NCI-H460 (cell line): ENCODE measurements at places on chromosomes 7 and 10. TPM values are rescaled to one million over a fixed set of nuclear protein-coding genes. Genes with fewer than 3 reads are reported as not detected.

DNA sequence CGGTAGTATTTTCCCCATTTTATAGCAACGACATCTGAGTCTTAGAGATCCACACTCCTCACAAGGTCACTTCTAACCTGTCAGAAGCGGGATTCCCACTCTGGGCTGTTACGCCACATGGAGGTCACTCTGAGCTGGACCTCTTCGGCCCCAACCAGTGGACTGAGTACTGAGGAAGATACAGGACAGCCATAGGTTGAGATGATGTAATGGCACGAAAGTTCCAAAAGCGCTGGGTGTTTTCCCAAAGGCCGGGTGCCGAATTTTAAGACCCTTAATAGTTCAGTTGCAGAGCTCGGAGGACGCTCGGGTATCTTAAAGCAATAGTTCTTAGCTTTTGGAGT is 699 bp downstream of the GHITM start:
- peak; percentile 60 for DNase-seq

DNA sequence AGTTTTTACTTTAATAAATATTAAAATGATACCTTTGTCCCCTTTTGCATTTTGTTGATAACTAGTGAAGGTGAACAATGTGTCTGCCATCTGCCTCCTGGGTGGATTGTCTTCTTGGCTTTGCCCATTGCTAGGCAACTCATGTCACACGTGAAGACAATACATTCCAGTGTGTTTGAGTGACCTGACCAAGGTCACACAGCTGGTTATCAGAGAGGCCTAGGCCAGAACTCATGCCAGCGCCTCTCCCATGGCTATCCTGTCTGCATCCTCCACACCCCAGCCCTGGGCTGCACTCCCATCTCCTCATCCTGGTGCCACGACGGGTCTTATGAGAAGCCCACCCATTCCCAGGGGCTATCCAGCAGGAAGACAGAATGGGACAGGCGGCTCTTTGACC is 108.7 kb downstream of the PLCE1 start:
- no peak for DNase-seq

DNA sequence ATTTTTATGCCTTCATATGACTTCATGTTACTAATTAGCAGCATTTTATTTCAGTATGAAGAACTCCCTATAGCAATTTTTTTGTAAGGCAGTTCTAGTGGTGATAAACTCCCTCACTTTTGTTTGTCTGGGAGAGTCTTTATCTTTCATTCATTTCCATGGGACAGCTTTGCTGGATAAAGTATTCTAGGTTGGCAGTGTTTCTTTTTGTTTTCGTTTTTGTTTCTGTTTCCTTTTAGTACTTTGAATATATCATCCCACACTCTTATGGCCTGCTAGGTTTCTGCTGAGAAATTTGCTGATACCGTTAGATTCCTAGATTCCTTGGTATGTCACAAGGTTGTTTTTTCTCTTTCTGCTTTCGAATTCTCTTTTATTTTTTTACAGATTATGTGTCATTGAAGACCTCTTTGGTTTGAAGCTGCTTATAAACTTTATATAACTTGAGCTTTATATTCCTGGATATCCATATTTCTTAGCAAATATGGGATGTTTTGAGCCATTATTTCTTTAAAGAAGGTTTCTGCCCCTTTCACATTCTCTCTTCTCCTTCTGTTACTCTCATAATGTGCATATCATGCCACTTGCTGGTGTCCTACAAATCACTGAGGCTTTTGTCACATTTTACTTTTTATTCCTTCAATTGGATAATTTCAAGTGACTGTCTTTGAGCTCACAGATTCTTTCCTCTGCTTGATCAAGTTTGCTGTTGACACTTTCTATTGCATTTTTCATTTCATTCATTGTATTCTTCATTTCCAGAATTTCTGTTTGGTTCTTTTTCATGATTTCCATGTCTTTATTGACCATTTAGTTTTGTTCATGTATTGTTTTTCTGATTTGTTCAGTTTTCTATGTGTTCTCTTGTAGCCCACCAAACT is 28.9 kb upstream of the AHR start:
- no peak for DNase-seq

DNA sequence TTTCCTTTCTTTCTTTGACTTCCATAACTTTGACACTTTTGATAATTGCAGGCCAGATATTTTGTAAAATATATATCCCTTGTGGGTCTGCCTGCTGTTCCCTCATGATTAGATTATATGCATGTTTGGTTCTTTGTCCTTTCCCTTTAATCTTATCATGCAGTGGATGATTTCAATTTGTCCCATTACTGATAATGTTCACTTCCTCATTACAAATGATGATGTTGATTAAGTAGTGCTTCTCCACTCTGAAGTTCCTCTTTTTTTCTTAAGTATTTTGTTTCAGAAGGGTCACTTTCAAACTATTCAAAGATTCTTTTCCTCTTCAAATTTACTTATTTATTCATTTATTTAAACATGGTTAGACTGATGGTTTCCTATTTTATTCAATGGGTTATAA is 898.1 kb downstream of the XPNPEP1 start:
- no peak for DNase-seq

- no peak for DNase-seq
These were observed 41.6 kb upstream of the MINDY3 start for GRCh38 chr10:15901889-15902288.

DNA sequence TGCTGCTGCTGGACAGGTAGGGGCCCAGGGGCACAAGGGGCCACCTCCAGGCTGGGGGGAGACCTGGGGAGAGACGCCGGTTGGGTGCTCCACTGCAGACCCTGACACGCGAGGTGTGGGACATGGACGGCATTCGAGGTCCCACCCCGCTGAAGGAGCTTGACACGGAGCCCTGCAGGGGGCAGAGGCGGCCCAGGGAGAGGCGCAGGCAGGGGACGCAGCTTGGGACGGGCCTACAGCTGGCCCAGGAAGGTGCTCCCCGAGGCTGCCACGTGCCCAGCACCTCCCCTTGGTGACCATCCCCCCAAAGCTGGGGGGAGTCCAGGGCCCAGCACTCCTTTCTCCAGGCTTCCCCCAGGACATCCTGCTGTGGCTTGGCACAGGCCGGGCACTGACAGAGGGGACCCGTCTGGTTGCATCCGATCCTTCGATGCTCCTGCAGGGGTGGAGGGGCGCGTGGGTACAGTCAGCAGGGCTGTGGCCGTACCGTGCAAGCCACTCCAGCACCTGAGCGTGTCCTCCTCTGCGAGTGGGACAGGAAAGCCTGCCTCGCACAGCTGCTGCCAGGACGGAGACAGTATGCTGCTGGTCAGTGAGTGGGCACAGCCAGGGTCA is 174.4 kb downstream of the ELFN1 start:
- no peak for DNase-seq

GRCh38 chr10:7408291-7409044 is 2.4 kb downstream of the SFMBT2 start:
- no peak for DNase-seq

GRCh38 chr10:70096705-70097420 is 35.8 kb downstream of the AIFM2 start:
- no peak for DNase-seq

DNA sequence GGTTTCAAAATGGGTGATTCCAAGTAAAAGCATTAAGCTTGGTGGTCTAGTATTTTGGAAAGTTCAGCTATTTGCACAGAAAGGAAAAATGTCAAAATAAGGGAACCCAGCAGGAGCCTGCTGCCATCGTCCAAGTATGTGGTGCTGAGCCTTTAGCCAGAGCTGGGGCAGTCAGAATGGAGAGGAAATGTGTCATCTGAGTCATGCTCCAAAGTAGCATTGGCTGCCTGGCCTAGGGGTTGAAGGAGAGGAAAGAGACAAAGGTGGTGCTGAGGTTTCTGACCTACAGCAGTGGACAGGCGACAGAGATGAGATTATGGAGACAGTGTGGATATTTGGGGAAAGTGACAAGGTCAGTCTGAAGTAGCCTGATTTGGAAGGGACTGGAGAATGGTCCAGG is 103.9 kb downstream of the PLCE1 start:
- no peak for DNase-seq

GRCh38 chr10:77207828-77208185 is 429.8 kb downstream of the KCNMA1 start:
- no peak for DNase-seq

DNA sequence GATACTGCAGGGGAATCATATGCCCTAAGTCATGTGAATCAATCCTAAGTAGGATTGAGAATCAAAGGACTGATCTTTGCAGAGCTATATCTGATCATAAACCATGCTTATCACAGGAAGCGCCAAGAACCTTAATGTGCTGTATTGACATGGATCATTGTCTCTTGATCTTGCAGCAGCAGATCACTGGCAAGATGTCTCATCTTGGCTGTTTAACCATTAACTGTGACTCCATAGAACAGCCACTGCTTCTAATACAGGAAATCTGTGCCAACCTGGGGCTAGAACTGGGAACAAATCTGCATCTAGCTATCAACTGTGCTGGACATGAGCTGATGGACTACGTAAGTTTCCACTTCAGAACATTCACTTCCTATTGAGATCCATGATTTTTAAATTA is 21.6 kb downstream of the ENO4 start:
- DNase-seq = no peak

- no peak for DNase-seq
These were observed 59.0 kb downstream of the CCDC6 start for GRCh38 chr10:59847326-59847725.

GRCh38 chr7:139602143-139602722 is 78.7 kb downstream of the CLEC2L start:
- peak; percentile 33 for DNase-seq

DNA sequence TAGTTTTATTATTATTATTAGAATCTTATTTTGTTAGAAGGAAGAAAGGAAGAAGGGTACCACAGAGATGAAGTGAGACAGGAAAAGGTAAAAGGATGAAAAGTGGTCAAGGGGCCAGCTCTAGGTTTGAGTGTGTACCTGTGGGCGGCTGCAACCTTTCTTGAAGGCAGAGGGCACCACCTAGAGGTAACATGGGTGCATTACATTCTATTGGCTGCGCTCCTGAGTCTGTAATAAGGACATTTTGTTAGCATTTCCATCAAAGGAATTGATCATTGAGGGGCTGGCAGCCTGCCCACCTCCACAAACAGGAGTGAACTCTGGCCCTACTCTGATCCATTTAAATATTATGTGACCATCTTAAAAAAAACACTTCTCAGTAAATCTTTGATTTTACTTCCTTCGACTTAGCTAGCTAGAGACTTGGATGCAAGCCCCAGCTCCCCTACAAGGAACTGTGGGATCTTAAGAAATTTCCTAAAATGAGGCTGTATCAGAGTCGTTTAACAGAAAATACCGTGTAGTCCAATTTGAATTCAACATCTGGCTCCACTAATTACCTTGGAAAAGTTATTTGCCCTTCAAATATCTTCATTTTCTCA is 610.4 kb downstream of the IPMK start:
- peak; percentile 55 for DNase-seq

DNA sequence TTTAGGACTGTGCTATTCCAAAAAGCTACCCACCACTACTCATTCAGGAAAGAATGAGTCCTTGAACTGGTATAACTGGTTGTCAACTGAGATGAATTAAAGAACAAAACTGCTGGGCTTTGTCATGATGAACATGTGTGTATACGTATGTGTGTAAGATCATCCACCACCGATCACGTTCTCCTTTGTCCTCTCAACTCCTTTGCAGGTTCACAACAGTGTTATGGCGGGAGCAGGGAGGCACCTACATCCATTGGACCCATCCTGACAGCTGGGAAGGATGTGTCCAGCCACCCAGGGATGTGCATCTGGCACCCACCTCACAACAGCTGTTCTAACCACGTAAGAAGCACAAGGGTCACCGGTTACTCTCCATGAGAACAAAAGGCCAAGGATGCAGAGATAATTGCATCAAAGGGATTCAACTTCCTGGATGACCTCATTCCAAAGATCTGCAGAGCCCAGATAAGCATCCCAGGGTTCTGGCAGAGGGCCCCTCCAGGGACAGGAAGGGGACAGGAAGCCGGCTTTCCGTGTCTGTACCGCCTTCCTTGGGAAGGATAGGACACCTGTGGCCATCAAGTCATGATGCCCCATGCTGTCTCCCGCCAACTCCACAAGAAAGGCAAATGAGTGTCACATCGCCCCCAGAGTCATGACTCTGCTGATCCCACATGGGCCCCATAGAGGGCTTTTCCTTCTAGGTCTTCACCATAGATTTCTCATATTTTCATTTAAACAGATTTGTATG is 66.1 kb downstream of the STEAP1B start:
- no peak for DNase-seq

CRHR2 gene
- not detected in 2 replicates for total RNA-seq

MSS51 gene
- 0.43 and 1.0 TPM in 2 replicates for total RNA-seq

VCL gene
- total RNA-seq = 73.9 and 75.7 TPM in 2 replicates

GNAT3 gene
- not detected in 2 replicates for total RNA-seq

FEZF1 gene
- total RNA-seq = 0.17 TPM in 1 of 2 replicates, not detected in the other

PALD1 gene
- 6.2 and 6.6 TPM in 2 replicates for total RNA-seq

RBP3 gene
- total RNA-seq = not detected in 2 replicates

DNMBP gene
- 13.3 and 13.5 TPM in 2 replicates for total RNA-seq

LRRC18 gene
- not detected in 2 replicates for total RNA-seq

GIMAP7 gene
- total RNA-seq = not detected in 2 replicates

FAM131B gene
- 0.06 and 0.10 TPM in 2 replicates for total RNA-seq
